Astrocyte (in vitro differentiated cells and primary cell): ENCODE measurements at places on chromosomes 6 and 20. TPM values are rescaled to one million over a fixed set of nuclear protein-coding genes. Genes with fewer than 3 reads are reported as not detected.

GRCh38 chr6:127514179-127514772 is 4.9 kb downstream of the MTCL3 start:
- DNase-seq, result no peak

DNA sequence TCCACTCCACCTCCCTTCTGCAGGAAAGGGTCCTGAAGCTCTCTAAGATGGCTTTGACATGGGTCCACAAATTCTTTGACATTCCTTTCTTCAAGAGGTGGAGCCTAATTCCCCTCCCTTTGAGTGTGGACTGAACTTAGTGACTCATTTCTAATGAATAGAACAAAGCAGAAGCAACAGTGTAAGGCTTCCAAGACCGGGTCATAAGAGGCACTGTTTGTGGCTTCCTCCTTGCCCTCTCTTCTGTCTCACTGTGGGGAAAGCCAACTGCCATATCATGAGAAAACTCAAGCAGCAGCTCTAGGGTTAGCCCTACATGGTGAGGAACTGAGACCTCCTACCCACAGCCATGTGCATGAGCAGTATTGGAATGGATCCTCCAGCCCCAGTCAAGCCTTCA is 5.9 kb upstream of the CDK5RAP1 start:
- peak; percentile 25 for DNase-seq

DNA sequence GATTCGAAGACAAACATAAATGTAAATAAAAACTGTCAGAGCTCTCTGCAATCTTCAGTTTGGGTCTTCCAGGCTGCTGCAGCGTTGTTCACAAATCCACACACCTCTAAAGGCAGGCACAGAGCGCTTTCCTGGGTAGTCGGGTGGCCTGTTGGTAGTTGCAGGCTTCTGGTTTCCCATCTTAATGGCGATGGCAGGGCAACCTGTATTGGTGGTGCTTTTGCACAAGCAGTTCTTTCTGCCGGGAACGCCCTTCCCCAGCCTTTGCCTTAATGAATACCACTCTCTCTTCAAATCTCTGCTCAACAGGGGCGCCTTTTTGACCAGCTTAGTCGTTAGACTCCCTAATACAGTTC is 723 bp upstream of the IFT52 start:
- no peak for DNase-seq

DNA sequence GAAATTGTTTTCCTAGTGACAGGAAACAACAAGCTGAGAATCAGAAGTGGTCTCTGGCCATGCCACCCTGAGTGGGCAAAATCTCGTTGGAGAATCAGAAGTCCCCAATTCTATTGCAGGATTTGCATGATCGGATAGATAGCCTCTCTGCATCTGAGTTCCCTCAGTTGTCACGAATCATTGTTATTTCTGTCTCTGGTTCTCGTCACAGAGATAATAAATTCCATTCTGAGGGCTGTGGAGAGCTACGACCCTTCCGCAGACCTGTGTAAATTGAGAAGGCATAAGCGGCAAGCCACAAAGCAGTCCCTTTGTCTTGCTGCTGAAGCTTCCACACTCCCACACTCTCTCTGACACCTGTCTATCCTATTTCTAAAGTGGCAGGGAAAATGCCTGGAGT is 102.4 kb upstream of the CNR1 start:
- DNase-seq, result no peak

GRCh38 chr6:24720131-24720603 is 1.2 kb upstream of the C6orf62 start:
- no peak for DNase-seq

- no peak for DNase-seq
Observed at GRCh38 chr20:1629321-1629720, 9.5 kb upstream of the SIRPB1 start.

- peak; percentile 69 for DNase-seq
Observed at GRCh38 chr6:111591901-111592461, 13.7 kb downstream of the TRAF3IP2 start.

GRCh38 chr6:100212131-100212530 is 218.1 kb upstream of the MCHR2 start:
- no peak for DNase-seq

DNA sequence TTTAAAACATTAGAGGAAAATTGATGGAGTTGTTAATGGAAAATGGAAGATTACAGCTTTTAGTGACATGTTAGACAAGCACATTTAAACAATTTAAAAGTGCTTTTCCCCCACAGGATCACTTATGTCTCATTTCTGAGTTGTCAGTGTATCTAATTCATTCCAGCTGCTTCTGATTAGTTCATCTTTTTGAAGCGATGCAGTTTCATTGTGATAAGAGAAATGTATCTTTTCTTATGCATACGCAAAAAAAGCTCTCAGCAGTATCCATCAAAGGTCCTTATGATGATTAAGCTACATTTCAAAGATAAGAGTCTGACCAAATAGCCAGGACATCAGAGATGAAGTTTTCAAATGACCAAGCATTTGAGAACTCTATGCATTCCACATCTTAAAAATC is 572.6 kb upstream of the SYNCRIP start:
- no peak for DNase-seq

- DNase-seq, result no peak
Observed at GRCh38 chr6:135128268-135128914, 52.7 kb upstream of the MYB start.

DNA sequence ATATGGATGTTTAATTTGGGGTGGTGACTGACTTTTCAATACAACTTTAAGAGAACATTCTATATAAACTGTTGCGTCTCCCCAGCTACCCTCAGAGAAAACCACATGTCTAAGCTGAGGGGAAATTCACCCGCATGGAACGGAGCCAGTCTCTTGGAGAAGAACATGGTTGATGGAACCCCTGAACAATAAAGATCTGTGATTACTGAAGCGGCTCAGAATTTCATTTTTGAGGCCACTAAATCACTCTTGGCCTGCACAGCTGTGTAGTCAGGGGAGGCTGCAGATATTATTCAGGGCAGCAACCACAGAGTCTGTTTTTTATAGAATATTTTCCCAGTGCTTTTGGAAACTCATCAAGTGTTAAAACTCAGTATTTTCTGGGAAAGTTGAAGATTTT is 73.8 kb downstream of the EYA4 start:
- peak; percentile 47 for DNase-seq

DNA sequence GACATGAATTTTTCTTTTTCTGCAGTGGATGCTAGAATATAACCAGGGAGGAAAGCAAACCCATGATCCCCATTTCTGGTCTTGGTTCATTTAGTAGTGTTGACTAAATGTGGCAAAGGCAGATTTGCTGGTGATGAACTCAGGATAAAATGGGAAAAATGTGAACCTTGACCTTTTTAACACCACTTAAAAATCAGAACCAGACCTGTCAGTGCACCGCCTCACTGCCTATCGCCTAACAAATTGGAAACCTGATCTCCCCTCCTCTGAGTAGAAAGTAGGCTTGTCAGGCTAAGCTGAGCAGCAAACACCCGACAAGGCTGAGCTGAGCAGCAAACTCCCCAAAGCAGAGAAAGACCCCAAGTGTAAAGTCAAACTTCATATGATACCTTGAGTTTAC is 254.8 kb downstream of the FOXC1 start:
- peak; percentile 7 for DNase-seq

BPIFB4 gene
- not detected in 2 replicates for total RNA-seq

RGS17 gene
- 3.4 and 3.7 TPM in 2 replicates for total RNA-seq

VSTM2L gene
- total RNA-seq, result 17.7 and 18.5 TPM in 2 replicates

RIPOR2 gene
- total RNA-seq, result 0.29 and 0.95 TPM in 2 replicates

OR2H1 gene
- total RNA-seq, result not detected in 2 replicates

SNAP91 gene
- 0.24 and 0.27 TPM in 2 replicates for total RNA-seq

KIF25 gene
- total RNA-seq, result not detected in 2 replicates
